A549 treated with CpdA at 1 μM for 4 hours (cell line): ENCODE measurements at places on chromosomes 1 and 21. TPM values are rescaled to one million over a fixed set of nuclear protein-coding genes. Genes with fewer than 3 reads are reported as not detected.

Gene C1orf94
- total RNA-seq: 0.02 TPM in 1 of 5 replicates, not detected in the others

Gene RGS16
- 0.15 to 0.31 TPM (median 0.19 TPM) in 5 replicates for total RNA-seq

Gene ANKRD65
- 0.08 to 0.10 TPM (median 0.09 TPM) in 3 of 5 replicates, not detected in the others for total RNA-seq

Gene KRTAP11-1
- not detected in 5 replicates for total RNA-seq

Gene ATP1A2
- total RNA-seq: 0.01 to 0.05 TPM (median 0.03 TPM) in 3 of 5 replicates, not detected in the others
